G401 (cell line): ENCODE measurements at places on chromosomes 12 and 14.
A peak's percentile ranks its signal among the peaks of the same experiment; 100 is the strongest.

DNA sequence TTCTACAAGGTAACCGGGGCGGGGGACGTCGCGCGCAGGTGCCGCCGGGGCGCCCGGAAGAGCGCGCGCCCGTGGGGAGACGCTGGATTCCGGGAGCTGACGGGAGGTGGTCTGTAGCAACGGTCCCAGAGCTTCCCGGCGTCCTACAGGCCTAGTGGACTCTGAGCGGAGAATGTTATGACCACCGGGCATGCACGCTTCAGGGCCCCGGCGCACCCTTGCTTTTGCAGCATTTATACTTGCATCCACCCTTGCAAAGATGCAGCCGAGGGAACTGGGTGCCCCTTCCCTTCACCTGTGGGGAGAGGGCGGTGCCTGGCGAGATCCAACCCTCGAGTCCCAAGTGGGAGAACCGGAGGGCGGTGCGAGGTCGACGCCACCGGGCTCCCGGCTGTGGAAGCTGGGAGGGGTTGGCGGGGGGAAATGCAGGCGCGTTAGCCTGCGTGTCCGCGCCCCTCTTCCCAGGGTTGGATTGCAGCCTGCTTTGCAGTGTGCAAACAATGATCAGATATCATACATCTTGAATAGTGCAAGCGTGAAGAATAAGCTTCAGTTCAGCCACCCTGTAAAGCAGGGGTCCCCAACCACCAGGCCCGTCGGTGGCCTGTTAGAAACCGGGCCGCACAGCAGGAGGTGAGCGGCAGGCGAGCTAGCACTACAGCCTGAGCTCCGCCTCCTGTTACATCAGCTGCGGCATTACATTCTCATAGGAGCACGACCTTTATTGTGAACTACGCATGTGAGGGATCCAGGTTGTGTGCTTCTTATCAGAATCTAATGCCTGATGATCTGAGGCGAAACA, 576 bp downstream of the ERP29 start:
- DNase-seq: peak; percentile 90

GRCh38 chr12:93373961-93374656, 3.6 kb upstream of the NUDT4 start:
- DNase-seq: no peak

DNA sequence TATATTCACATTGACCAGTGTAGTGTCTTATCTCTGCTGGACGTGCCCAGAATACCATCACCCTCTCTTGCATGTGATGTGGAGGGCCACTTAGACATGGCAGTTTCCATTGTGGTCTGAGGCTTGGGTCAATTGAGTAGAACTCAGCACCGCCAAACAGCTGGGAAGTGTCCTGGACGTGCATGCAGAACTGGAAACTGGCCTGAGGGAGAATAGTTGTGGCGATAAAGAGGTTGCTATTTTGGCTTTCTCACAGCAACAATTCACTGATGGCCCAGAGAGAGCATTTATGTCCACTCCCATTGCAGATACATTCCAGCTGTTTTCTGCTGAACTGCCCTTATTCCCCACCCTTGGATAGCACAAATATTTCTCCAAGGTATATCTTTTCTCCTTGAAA, 210.1 kb upstream of the DAAM1 start:
- no peak for DNase-seq

- DNase-seq: no peak
Observed at GRCh38 chr14:54102051-54102456, 145.4 kb upstream of the BMP4 start.

DNA sequence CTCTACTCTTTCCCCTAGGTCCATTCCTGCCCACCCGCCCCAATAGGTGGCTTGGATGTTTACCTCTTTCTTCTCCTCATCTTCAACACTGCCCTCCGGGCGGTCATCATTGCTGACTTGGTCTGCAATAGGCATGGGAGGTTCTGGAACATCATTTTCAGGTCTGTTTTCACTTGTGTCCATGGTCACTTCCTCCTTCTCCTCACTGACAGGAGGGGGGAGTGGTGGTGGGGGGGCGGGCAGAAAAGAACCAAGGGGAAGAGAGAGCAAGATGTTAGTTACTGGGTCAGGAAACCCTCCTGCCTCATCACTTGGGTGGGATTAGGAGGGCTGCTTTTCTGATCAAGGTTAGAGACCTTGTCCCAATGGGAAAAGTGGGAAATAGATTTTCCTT, 12.1 kb upstream of the CDH24 start:
- no peak for DNase-seq

- DNase-seq: no peak
Observed at GRCh38 chr14:93963692-93964091, 12.7 kb downstream of the ASB2 start.

DNA sequence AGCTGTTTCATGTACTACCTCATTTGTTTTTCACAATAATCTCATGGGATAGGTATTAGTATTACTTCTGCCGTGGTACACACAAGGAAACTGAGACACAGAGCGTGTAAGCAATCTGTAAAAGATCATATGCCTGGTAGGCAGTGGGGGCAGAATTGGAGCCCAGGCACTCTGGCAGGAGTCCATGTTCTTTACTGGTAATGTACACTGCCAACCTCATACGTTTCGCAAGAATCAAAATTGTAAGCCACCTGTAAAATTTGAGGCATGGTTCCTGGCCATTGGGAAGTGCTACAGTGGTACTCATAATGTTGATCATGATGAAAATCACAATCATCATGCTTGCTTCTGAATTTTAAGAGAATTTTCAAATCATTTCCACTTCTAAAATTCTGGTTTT, 40.7 kb downstream of the TMTC1 start:
- no peak for DNase-seq
